ENCODE measurements at places on chromosomes 5 and 9.

DNA sequence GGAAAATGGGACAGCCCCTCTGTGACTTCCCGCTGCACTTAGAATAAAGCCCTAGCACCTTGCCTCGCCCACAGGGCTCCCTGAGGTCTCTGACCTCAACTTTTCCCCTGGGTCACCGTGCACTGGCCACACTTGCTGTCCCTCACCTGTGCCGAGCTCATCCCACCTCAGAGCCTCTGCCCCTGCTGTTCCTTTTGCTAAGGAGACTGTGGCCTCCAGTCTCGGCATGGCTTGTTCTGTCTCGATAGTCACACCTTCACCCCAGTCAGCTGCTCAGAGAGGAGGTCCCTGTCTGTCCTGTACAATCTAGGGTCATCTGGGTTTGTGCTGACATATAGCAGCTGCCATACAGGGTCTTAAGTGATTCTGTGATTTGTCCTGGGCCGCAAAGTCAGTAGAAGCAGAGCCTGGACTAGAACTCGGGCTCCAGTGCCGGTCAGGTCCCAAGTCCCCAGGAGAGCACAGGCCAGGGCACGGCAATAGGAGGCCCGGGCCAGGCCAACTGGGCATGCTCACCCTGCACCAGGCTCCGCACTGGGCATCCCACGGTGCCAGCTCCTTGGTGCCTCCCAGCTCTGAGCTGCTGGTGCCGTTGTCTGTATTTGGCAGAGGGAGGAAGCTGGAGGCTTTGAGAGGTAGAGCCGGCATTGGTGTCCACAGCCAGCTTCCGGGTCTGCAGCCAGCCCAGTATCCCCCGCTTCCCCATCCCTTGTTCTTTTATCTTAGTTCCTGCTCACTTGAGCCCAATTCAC is 35.2 kb downstream of the NCS1 start:
- no peak for DNase-seq

- no peak for DNase-seq
Observed at GRCh38 chr5:31366941-31367340, 165.0 kb downstream of the DROSHA start.

DNA sequence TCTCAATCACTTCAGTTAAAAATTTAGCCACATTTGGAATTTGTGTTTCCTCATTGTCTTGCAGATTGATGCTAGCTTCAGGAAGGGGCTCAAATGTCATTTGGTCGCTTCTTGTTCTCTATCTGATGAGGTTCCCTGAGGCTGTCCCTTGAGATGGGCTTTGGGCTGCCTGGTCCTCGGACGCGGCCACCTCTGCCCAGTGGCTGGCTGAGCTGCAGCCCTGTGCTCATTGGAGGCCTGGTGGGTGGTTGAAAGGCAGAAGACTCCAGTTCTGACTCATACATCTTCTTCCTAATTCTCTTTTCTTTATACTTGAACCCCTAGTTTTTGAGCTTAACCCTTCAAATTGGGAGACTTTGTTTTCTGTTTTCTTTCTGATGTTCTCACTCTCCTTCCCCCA is 78.8 kb upstream of the NTRK2 start:
- no peak for DNase-seq

DNA sequence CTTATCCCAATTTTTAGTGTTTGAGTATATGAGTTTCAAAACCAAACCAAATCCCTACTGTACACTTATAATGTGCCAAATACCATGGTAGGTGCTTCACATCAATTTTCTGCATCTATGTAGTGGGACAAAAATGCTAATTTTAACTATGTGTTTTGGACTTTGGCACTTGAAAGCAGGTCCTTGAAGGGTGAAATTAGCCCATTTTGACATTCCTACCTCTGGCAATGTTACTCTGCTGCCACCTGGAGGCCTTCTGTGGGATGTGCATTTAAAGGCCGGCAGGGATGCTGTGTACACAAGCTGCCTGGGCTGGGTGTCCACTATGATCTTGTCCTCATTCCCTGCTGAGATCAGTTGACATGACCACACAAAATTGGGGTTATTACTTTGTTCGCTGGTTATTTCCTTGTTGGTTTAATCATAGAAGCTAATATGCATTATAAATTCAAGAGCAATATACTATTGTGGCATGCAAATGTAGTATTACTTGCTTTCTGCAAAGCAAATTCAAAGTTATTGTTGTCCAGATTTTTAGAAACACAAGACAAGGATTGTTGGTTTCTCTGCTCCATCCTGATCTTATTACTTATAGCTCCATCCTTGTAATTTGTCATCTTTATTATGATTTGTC is 166.8 kb downstream of the ARHGEF28 start:
- peak; percentile 24 for DNase-seq

DNA sequence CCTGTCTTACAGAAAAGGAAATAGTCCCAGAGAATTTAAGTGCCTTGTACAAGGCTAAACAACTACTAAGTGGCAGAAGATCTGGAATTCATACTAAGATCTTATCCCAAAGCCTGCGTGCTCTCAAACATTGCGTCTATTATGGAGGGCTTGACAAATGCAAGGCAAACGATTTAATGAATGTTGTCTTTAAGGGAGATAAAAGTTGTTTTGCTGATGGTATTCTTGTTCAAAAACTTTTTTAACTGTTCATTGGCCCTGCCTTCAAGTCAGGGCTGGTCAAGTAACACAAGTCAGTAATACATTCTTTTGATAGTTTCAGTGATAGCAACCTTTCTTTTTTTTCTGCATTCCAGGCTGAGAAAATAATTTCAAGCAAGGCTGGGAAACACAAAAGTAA is 1.7 kb upstream of the SLC38A9 start:
- DNase-seq: no peak

DNA sequence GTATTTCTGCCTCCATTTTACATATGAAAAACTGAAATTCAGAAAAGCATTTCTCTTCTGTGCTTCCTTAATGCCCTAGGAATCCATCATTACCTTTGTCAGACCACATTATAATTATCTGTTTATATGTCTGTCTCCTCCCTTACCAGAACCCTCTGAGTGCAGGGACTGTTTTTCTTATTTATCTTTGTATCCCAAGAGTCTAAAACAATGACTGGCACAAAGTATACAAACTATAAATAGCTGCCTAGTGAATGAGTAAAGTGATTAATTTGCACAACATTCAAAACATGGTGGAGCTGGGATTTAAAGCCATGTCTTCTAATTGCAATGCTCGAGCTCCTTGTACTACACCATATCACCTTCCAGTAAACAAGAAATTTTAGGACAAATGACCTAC is 49.3 kb upstream of the HK3 start:
- no peak for DNase-seq

DNA sequence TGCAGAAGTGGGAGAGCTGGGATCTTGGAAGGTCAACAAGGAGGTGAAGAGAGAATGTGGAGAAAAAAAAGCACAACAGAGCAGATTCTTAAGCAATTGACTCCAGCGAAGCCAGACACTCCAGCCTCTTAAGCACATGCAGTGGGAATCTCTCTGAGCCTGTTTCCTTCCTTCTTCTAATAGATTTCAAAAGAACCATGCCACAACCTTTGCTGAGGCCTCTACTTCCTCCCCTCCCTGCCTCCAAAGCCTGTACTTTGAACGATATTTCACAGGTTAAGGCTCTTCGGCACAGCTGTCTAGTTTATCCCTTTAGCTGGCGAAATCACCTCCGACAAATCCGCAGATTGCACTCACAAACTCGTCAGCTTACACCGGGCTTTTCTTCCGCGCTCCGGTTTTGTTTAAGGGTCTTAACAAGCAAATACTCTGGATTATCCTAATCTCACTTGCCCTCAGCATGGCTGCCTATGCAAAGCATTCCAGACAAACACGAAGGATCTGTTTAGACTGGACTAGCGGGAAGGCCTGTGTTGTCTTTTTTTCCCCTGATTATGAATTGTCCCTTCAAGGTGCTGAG is 211.6 kb upstream of the PANK3 start:
- no peak for DNase-seq

GRCh38 chr5:150272531-150272930 is 17.0 kb downstream of the CAMK2A start:
- peak; percentile 18 for DNase-seq

All from germinal center (tissue), 1 donor.